ENCODE measurements at places on chromosomes 7 and 10.

GRCh38 chr10:133394064-133394663 lies at the start of gene MTG1:
MTG1 (plus strand) TSS chr10:133394157; CDS start chr10:133394221, 64 bp downstream.
- peak; percentile 44 for DNase-seq

DNA sequence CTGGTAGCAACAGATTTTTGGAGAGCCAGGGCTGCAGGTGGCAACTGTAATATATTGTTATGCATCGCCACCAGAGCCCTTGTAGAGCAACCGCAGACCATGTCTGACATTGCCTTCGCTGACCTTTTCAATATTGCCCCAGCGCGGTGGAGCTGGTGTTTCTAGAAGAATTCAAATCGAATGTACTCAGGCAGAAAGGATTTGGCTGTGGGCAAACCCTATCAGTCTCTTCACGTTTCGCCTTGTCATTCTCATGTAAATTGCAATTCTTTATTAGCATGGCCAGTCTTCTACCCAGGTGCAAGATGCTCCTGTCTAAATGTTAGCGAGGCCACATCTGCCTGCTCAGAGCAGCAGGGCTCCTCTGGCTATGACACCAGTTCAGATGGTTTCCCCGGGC lies 490.2 kb upstream of the AUTS2 start:
- DNase-seq, result no peak

DNA sequence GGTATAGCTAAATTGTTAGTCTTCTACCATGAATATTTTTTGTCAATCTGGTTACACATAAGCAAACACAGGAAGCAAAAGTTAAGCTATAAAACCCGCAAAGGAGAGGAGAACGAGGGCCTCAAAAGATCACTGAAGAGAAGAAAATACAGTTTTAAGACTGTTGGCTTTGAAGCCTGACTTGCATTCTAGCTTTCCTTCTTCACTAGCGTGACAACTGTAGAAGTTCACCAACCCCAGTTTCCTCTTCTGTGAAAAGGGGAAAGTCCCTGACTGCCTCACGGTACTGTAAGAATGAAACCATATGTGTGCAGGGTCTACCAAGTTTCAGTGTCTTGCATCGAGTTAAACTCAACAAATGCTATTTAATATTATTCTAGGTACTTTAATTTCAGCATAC lies 7.5 kb upstream of the LRRN3 start:
- no peak for DNase-seq

- no peak for DNase-seq
Measured at GRCh38 chr7:157000741-157001653, 9.5 kb downstream of the MNX1 start.

DNA sequence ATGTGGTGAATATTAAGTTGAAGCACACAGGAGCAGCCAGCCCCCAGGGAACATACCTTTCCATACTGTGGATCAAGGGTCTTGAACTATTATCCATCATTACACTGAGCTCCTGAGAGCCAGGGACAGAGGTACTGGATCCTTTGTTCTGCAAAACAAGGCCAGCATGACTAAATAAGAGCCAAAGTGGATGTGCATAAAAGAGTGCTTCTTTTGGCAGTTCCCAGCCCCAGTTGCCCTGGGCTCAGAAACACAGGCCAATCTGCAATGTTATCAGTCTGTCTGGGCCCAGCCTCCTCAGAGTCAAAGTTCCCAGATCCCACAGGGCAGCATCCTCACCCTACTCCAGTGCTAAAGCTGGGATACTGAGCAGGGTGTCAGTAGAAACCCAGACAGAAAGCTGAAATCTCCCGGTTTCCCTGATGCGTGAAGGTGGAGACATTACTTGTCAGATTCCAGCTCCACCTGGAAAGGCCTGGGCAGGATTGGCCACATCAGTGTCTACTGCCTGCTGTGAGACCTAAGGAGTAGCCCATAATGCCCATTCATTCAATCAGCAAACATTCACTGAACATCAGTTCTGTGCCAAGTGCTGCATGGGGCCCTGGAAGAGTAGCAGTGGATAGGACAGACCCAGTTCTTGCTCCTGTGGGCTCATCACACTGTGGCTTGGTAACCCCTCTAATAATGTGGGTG lies 342.7 kb downstream of the CXCL12 start:
- no peak for DNase-seq

- no peak for DNase-seq
Measured at GRCh38 chr7:884191-885003, 8.0 kb downstream of the GET4 start.

DNA sequence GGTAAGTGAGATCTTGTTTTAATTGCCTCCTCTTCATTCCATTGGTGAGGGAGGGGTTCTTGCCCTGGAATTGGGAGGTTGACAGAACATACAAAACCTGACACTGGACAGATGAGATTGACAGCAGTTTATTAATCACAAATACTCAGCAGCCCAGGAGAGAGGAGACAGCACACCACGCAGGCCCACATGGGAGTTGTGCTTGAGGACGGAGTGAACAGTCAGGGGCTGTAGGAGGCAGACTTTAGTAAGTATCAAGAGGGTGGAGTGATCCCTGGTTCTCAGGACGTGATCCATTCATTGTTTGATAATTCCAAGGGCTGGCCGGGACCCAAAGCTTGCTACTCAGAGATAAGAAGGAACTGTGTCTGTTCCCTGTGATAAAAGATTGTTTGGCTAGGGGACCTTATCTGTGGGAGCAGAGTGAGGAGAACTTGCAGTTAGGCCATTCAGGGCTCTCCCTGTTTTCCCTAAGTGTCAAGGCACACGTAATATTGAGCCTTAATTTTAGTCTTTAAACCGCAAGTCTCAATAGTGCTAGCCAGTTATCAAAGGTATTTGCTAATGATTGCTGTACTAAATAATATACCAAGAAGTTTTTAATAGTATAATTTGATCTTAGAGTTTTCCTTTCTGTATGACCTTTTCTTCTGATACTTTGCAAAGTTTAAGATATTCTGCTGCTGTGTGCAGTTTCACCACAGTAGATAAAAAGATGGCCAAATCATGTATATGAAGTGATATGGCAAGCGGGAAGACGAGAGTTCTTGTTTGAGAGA lies 14.5 kb downstream of the CAPZA2 start:
- DNase-seq, result no peak

- no peak for DNase-seq
Measured at GRCh38 chr7:18013936-18014335, 13.7 kb downstream of the PRPS1L1 start.

DNA sequence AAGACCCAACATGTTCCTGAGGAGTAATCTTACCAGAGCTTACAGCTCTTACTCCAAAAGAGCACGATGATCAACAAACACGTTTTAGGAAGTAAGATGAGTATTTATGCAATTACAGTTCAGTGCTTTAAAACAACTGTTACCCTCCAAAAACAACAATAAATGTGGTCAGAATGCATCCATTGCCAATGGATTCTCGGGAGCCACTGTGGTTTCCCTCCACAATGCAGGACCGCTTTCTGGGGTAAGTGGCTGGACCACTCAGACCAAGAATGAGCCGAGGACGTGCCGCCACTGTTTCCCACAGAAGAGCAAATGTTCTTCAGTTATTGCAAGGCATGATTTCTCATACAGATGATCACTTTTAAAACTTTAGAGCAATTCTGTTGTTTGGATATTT lies 232.3 kb upstream of the MKLN1 start:
- DNase-seq, result no peak

DNA sequence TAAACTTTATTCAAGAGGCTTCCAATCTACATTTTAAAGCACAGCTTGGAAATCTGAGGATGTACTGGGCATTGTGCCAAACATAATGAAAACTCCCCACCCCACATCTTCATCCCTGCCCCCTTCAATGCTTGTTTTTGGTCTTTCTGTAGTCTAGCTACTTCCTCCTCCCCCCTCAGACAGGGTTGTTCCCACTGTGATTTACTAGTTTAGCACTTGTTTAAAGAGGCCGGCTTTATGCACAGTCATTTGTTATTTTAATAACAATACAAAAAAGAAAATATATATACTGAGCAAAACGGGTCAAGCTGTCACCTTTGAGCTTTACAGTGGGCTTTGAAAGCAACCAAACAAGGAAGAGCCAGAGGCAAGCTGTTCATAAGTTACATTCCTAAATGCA lies 132.6 kb downstream of the CHRM2 start:
- DNase-seq, result no peak

DNA sequence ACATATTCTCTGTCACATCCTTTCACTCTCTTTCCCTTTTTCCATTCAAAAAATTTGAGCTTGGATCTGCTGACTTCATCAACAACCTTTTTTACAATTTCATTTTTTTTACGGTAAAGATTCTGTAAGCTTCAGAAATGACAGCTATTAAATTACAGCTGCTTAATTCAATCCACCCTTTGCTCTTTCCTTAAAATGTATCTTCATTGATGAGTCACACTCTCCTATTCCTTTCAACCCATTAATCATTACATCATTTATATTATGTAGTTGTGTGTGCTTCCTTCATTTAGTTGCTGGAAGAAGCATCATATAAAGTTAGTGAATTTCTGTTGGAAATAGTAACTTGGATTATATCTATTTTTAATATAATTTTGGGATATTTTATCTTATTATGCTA lies 67.1 kb upstream of the MAGI2 start:
- DNase-seq, result no peak

GRCh38 chr10:58486821-58487220 lies 25.9 kb upstream of the BICC1 start:
- DNase-seq, result no peak

- no peak for DNase-seq
Measured at GRCh38 chr7:155973451-155973997, 161.3 kb upstream of the SHH start.

- no peak for DNase-seq
Measured at GRCh38 chr10:96797485-96797884, 34.6 kb upstream of the LCOR start.

- no peak for DNase-seq
Measured at GRCh38 chr7:99190359-99191009, 17.4 kb downstream of the KPNA7 start.

DNA sequence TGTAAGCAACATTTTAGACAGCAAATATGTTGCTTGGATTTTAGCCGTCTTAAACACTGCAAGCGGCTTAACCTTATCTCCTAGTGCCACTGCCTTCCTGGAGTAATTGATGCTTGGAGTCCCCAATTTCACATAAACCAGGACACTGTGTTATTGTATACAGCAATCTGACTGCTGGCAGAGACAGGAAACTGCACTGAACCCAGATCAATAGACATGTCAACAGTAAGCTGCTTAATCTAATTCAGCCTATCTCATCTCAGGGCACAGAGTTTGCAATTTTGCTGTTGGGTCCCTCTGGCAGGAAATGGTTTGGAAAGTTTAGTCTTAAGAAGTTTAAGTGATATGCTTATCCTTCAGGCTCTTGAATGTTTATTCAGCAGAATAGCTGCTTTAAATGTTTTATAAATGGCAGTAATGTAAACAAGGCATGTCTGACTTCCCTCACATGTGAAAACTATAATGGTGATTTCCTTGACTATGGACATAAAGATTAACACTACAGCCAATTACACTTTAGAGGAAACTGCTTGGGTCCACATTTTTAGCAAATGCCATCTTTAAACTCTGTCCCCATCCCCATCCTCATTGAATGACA lies 598.6 kb downstream of the PARD3 start:
- DNase-seq, result no peak

DNA sequence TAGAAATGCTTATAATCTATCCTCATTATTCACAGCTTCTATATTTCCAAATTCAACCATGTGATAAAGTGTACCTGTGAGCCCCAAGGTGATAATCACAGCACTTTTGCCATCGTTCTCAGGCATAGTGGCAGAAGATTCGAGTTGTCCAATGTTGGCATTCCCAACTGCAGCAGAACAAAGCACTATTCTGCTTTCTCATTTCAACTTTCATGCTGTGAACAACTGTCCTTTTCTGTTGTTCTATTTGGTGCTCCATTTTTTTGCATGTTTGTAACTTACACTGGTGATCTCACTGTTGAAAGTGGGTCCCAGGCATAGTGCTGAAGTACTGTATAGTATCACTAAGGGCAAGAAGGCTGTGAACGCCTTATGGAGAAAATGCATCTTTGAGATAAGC lies 438.2 kb downstream of the PAXIP1 start:
- no peak for DNase-seq

GRCh38 chr10:104089621-104090020 lies 3.9 kb upstream of the COL17A1 start:
- DNase-seq, result no peak

DNA sequence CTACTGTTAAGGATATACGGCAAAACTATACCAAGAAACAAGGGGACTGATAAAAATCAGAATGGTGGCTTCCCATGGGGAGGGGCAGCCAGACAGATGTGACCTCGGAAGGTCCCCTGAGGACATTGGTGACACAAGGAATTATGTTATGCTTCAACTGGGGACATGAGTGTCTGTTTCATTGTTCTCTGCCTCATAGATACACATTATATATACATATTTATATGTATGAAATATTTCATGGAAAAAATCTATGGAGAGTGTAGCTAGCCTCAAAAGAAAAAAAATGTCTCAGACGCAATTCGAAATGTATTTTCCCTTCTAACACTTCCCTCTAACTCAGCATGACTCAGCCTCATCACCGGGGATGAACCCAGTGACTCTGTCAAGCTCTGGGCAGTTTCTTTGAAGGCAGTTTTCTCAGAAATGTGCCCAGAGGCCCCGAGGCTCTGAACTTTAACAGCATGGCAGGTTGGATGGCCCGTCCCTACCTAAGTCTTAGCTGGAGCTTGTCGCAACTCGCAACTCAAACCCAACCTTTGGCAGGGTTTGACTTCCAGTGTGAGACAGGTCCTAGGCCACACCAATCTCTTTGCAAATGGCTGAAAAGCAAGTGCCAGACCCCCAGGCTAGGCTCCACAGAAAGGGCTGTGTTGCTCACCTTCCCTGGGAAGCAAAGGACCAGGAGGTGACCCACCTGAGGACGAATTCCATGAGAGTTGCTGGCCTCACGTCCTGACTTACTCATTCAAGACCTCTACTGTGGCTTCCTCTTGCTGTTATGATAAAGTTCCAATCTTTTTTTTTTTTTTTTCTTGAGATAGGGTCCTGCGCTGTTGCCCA lies 86.9 kb downstream of the CARD11 start:
- no peak for DNase-seq

GRCh38 chr7:149494738-149495368 lies 2.8 kb downstream of the ZNF746 start:
- DNase-seq, result no peak

DNA sequence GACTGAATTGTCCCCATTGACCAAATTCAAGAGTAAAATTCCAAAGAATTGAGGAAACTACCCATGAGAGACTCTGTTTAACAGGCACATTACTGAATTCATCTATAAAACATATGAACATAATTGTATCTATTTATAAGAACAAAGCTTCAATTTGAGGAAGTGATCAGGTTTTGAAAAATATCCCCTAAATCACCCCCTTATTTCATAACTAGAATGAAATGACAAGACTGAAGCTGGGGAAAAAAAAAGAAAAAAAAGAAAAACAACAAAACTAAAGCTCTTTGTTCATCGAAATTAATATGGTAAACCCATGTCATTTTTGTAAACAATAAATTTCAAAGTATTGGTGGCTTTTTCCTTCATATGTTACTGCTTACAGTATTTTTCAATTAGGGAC lies 184.9 kb upstream of the SEMA3A start:
- DNase-seq, result no peak

DNA sequence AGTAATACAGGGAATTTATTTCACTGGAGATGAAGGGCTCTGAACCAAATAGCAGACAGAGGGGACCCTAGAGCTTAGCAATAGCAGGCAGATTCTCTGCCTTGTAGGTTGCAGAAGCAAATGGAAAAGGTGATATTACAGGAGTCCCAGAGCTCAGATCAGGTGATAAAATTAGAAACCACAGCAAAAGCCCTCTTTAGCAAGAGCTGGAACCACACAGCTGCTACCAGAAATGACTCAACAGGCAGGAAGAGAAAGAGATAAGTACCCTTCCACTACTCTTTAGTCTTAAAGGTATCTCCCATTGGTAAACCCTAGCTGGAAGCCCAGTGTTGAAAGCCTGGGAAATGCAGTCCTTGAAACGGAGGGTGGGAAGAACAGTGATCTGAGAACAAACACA lies 535.6 kb upstream of the GHITM start:
- no peak for DNase-seq

GRCh38 chr7:101115215-101115614 lies 11.7 kb upstream of the SERPINE1 start:
- DNase-seq, result no peak

Measured in NCI-H1417 treated with DMSO at 0.1 percent for 48 hours (cell line).